ENCODE measurements at places on chromosomes 4 and X. TPM values are rescaled to one million over a fixed set of nuclear protein-coding genes. Genes with fewer than 3 reads are reported as not detected.

DNA sequence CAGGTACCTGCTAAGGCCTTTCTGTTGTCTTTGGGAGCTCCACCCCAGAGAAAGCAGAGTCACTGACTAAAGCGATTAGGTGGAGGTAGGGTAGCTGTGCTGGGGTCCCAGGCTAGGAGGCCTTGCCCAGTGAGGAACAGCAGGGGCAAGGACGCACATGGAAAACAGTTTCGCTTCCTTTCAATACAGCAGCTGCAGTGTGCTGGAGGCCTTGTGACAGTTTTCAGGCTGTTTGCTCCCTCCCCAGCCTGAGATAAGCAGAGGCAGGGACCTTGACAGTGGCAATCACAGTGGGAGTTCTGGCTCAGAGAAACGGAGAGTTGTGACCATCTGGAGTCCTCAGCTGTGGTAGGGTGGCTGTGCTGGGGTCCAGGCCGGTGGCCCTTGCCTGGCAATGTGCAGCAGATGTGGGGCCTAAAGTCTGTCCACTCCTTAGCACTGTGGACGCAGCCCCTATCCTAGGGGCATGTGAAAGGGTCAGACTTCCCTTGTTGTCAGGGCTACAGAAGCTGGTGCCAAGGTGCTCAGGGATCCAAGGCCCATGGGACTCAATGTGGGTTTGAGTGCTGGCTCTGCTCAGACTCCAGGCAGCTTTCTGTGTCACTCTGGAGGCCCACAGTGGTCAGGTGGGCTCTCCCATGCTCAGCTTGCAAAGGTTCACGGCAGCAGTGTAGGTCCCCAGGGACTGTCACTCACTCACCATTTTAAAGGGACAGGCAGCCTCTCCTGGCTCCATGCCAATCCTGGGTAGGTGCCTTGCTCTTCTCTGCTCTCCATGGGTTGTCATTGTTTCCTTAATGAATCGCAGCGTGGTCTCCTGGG, 534.9 kb upstream of the FMR1 start:
- no peak for DNase-seq

DNA sequence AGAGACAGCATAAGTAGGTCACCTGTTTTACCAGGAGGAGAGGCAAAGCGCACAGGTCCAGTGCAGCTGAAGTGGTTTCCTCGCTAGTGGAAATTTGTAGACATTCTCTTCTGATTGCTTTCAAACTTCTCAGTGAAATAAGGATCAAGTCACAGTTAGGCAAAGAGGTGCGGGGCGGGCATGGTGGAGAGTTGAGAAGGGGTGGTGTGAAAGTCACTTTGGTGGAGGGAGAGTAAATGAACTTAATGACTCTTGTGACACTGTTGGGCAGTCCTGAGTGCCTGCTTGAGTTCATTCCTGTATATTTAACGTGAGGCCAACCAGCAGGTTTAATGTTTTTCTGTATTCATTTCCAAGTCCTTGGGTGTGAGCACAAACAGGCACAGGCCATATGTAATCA, 235.6 kb downstream of the TRIML1 start:
- DNase-seq, result no peak

GRCh38 chrX:14673236-14673635, 143.9 kb downstream of the GLRA2 start:
- no peak for DNase-seq

- DNase-seq, result no peak
Measured at GRCh38 chrX:153863251-153863991, 22.6 kb downstream of the L1CAM start.

- peak; percentile 94 for DNase-seq
Measured at GRCh38 chr4:76691807-76692582, 205.9 kb downstream of the SOWAHB start.

GRCh38 chr4:182143822-182144625, 99.2 kb upstream of the TENM3 start:
- DNase-seq, result no peak

DNA sequence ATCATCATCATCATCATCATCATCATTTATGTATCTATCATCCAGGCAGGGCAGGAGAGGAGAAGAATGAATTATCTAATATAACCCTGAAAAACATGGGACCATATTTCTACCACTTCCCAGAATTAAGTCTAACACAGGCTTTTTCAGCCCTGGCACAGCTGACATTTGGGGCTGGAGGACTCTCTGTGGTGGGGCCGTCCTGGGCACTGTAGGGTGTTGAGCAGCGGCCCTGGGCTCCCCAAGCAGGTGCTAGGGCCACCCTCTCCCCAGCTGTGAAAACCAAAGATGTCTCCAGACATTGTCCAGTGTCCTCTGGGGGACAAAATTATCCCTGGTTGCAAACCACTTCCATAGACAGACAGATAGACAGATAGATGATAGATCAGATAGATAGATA, 288.4 kb downstream of the CRLF2 start:
- DNase-seq, result no peak

- no peak for DNase-seq
Measured at GRCh38 chrX:121863976-121864375, 816.6 kb downstream of the GLUD2 start.

DNA sequence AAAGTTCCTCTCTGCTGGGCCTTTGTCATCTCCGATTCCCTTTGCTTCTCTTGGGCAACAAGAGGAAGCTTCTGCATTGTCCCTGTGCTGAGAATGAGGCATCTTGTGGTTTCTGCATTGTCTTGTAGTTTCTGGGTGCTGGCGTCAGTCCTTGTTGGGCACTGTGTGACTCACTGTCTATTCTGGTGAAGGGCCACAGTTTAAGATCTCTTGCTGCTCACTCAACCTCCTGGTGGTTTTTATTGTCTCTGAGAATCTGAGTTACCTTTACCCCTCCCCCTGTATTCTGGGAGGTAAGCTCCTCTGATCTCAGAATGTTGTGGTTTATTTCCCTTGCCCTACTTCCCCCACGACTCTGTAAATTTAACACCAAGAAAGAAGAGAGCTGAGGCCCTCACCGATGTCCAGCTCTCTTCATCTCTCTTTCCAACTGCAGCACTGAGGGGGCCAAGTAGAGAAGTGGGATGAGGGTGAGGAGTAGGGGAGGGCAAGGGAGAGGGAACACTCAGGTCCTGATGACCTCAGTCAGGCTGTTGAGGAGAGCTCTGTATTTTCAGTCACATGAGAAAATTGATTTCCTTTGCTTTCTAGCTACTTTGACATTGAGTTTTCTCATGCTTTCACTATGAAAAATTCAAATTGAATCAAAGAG, 441.6 kb upstream of the PITX2 start:
- DNase-seq, result peak; percentile 88

Gene SYN1
- 0.65 TPM for total RNA-seq

Gene PAK3
- 4.5 TPM for total RNA-seq

Gene RPGR
- 5.7 TPM for total RNA-seq

All from epithelial cell of proximal tubule (primary cell).